Activated T-cell treated with anti-CD3 and anti-CD28 coated beads, Interleukin-2, amount 50 U/mL, for 4 hours (primary cell): ENCODE measurements at places on chromosomes 5 and 9.
A peak's percentile ranks its signal among the peaks of the same experiment; 100 is the strongest.

DNA sequence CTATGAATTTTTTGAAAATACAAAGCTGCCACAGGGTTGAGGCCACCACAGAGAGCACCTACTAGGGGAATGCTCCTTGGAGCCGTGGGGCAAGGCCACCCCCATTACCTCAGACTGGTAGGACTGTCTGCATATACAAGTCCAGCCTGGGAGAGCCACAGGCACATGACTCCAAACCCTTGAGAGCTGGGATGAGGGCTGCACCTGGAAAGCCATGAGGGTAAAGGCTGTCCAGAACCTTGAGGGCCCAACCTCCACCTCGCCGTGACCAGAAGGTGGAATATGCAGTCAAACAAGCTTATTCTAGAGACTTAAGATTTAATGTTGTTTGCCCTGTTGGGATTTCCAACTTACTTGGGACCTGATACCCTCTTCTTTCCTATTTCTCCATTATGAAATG lies 69.5 kb upstream of the TSLP start:
- DNase-seq, result no peak

GRCh38 chr5:10229306-10230048 lies 20.2 kb downstream of the ATPSCKMT start:
- DNase-seq, result no peak

DNA sequence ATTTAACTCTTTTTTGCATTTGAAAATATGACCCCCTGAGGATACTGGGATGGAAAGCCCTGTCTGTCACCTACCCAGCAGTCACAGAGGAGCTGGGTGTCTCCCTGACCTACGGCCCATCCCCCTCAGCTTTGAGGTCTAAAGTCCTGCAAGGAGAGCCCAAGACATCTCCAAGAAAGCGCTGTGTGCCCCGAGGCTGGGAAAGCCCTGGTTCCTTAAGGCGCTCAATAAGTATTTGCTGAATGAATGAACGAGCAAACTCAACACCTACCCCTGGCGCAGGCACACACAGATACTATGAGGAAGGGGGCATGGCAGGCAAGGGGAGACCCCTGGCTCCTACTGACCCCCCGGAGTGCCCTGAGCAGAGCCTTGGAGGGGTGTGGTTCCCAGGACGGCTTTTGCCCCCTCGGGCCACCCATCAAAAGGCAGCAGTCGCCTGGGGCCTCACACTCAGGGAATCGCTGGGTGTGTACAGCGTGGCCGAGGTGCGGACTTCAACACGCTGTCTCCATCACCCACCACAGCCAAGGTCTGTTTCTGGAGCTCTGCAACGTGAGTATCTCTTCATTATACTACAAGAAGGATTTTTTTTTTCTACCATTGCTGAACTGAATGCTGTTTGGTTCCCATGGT lies 211.6 kb downstream of the ERCC6L2 start:
- no peak for DNase-seq

GRCh38 chr9:133187561-133188005 lies 21.5 kb downstream of the OBP2B start:
- no peak for DNase-seq

DNA sequence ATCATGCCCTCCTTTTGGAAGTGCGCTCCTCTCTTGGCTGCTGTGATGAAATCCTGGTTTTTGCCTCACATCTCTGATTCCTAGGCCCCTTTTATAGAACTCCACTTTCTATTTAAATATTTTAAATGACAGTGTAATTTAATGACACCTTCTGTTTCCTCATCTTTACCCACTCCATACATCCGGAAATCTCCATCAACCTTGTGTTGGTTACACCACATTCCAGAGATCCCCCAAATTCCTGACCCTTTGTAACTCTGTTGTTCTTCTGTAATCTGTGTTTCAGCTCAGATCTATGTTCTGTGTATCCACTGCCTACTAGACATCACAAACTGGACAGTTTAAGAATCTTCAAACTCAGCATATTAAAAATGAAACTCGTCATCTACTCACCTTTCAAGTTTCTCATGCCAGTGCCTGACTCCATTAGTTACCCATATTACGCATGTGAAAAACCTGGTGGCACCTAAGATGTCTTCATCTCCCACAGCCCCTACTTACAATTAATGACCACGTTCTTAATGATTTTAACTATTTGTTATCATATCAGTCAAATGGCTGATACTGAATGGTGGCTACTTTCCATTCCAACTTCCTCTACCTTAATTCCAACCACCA lies 25.1 kb downstream of the PARP8 start:
- no peak for DNase-seq

- no peak for DNase-seq
Observed at GRCh38 chr5:50953290-50953689, 286.9 kb downstream of the PARP8 start.

GRCh38 chr5:132495667-132496190 lies 5.2 kb upstream of the IRF1 start:
- peak; percentile 73 for DNase-seq
